NCI-H2107 (cell line): ENCODE measurements at places on chromosomes 6 and 20.

DNA sequence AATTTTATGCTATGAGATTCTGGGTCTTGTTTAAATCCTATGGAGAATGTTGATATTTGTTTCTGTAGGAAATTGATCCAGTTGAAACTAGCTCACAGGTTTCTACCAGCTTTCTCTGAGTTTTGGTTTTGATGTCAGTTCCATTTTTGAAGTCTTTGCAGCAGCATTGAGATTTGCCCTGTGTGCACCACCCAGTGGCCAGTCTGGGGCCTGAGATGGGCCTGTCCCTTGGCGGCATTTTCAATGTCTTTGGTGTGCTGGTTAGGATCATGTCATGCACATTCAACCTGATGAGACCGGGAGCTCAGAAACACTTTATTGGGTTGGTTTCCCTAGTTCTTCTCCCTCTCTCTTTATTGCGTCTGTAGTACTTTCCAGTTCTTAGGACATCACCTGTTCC is 395.2 kb upstream of the MAP3K7 start:
- no peak for DNase-seq

DNA sequence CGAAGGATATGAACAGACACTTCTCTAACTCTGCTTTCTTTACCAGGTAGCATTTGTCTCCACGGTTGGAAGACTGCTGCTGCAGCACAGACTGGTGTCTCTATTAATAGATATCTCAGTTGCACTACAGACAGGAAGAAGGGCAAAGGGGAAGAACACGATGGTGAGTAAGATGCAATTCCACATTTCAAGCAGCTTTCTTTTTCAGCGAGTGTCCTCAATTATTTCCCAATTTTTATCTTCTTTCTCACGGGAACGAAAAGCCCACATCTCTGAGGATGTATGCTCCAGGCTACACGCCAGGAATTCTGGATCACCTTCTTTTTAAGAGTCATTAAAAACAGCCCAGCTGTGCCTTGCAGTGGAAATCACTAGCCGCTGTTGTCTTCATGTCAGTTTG is 311.6 kb upstream of the ECI2 start:
- DNase-seq: no peak

DNA sequence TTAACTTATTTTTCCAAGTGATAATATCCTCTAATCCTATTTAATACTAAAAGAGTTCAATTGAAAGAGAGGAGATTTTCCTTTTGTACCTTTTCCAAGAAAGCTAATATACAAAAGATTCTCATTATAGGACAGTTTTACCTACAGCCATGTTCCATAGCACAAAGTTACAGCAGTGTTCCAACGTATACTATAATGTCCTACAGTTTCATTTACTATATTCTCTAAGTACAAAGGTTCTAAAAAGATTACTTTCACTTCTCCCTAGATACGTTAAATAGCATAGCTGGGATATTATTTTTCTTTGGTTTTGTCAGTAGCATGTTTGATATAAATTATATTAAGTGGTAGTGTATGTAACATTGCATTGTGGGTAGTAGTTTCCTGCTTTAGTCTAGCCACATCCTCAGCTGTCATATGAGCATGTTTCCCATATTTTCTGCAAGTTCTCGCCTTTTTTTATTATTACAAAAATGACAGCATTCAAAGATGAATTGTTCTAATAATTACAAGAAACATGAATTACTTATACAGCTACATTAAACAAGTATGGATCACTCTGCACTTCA is 4.4 kb upstream of the RUNX2 start:
- DNase-seq: no peak

- DNase-seq: no peak
Measured at GRCh38 chr6:45915780-45916468, 99.7 kb downstream of the CLIC5 start.

GRCh38 chr20:53977391-53977790 is 93.0 kb downstream of the BCAS1 start:
- no peak for DNase-seq

DNA sequence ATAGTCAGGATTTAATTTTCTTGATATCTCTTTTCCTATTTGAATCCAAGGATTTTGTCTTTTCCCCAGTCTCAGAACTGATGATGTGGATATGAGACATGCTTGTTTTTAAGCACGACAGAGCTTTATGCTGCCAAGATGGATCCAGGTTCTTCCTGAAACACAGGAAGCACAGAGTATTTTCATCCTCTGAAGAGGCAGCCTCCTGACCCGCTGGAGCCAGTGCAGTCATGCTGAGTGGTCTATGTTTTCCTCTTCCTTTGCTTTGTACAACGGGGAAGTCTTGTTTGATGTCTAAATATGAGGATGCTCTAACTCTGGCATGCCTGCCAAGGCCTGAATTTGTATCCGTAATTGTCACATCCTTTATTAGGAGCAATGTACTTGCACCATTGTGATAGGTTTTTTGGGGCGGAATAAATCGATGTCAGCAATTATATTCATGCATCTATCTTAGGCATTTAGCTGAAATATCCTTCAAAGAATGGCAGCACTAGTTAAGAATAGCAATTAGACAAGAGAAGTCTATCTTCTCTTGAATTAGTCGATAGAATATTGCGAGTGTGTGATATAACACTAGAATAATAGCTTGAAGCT is 407.1 kb upstream of the JAG1 start:
- no peak for DNase-seq

- no peak for DNase-seq
Measured at GRCh38 chr6:163533443-163533842, 118.9 kb downstream of the QKI start.

- DNase-seq: no peak
Measured at GRCh38 chr6:111604259-111605099, 1.2 kb downstream of the TRAF3IP2 start.

DNA sequence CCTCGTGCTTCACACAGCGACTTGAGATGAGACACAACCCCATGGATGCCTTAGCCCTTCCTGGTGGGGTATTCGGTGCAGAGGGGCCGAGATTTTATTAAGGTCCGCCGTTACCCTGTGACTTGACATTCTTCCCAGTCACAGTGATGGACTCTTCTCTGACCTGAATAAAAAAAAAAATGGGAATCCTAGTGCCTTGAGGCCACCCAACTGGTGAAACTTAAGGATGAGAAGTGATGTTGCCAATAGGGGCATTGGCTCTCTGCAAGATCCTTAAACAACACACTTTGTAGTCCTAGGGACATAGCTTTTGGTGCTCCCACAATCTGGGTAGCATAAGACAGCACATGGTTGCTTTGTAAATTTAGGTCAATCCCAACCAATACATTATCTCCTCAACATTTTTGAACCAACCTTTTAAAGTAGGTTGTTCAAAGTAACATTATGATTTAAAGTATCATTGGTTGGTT is 814 bp upstream of the ADNP start:
- DNase-seq: no peak

DNA sequence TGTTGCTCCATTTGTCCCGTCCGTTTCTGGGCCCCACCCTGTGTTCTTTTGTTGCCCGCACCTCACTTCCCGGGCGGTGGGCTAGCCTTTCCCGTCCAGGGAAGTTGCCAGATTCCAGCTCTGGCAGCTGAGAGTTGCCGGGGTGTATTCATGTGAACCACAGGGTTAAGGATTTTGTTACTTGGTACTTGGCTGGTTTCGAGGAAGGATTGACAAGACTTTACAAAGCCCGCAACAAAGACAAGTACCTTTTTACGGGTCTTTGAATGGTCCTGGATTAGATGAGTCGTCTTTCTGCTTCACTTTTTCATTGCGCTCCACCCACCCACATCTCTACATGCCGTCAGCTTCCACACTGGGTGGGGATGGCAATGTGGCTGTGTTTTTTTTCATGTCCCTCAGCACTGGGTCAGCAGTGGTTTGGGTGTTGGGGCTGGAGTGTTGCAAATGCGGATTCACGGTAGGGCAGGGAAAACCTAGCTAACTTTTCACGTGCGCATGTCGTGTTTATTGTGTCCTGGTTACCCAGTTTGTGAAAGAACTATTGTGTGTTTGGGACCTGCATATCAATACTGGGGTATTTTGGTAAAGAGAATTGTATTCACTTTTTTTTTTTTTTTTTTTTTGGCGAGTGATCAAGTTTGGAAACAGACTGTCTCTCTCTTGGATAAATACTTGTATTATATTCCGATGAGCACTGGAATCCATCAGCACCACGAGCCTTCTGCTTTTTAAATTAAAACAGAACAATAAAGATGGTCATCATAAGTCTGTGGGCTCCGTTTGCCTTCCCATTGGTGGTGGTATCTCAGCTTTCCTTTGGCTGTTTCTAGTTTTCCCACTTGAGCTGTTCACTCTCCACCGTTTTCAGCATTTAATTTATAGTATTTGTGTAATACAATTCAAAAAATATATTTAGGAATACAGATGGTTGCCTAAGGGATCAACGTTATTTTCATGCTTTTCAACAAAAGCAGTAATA is 1.2 kb downstream of the DUSP22 start:
- no peak for DNase-seq

GRCh38 chr6:145031001-145031400 is 704.3 kb downstream of the EPM2A start:
- no peak for DNase-seq

DNA sequence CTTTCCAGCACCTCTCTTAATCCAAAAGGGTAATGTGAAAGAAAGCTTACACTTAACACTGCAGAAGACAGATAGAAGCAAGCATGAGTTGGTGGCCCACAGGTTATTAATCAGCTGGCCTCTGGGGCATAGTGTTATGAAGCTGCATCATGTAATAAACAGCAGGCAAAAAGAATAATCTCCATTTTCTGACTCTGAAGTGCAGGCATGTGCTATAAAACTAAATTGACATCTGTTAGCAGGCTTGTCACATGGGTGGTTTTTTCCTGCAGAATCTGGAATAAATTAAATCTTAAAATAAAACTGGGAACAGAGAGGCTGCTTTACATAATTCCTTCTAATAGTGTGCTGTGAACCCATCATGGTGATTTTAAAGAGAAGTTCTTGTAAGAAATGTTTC is 73.3 kb downstream of the METTL24 start:
- no peak for DNase-seq

GRCh38 chr6:28000351-28001045 is 43.5 kb downstream of the OR2B6 start:
- DNase-seq: no peak

GRCh38 chr20:50320005-50320900 is 129.6 kb downstream of the CEBPB start:
- DNase-seq: no peak

DNA sequence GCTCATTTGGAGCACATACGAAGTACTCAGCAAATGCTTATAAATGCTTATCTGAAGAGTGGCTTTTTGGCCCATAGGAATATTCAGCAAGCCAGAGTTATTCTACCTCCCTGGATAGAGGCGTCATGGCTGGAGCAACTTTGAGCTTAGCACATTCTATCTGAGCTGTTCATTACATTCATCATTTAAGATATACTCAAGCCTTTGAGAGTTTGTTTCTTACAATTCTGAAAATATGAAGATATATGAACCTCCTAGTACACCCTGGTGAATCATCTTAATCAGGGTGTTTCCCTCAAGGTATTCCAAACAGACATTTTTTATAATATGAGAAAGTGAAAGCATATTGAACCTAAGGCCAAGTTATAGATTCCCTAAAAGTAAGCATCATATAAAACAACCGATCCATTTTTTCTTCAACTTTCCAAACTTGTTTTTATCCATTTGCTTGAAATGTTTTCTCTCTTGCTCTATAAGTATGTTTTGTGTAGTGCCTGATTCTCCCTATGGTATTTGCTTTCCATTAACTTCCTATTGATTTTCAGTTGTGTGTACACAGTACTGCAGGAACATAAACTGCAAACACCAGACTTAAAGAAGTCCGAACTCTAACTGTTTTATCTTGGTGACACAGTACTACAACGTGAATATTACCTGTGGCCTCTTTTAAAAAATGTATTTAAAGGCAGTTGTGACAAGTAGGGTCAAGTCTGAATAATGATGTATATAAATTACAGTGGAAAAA is 139.7 kb upstream of the PTPRK start:
- no peak for DNase-seq

DNA sequence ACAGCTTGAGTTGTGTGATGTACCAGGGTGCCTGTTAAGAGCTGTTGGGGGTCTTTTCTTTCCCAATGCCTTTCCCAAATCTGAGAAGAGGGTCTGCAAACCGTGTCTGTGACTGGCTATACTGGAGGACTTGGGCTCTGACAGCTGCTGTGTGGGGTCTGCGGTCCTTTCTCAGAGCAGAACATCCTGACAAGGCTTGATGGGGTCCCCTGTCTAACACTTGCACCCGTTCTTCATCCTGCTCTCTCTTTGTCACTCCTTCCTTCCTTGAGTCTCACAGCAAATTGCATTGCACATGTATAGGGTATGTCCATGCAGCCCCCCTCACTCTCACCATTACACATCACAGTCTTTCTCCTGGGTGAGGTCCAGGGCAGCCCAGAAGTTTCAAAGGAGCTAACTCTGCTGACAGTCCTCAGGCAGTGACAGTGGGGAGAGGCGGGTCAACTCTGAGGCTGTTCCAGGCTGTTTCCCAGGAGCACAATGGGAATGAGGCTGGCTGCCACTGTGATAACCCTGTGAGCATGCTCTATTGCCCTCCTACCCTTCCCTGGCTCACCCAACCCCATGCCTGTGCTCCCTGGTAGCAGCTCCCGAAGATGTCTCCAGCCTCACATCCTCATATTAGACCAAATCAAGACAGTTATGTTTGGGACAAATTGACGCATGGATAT is 163.2 kb upstream of the GGTLC1 start:
- DNase-seq: no peak

DNA sequence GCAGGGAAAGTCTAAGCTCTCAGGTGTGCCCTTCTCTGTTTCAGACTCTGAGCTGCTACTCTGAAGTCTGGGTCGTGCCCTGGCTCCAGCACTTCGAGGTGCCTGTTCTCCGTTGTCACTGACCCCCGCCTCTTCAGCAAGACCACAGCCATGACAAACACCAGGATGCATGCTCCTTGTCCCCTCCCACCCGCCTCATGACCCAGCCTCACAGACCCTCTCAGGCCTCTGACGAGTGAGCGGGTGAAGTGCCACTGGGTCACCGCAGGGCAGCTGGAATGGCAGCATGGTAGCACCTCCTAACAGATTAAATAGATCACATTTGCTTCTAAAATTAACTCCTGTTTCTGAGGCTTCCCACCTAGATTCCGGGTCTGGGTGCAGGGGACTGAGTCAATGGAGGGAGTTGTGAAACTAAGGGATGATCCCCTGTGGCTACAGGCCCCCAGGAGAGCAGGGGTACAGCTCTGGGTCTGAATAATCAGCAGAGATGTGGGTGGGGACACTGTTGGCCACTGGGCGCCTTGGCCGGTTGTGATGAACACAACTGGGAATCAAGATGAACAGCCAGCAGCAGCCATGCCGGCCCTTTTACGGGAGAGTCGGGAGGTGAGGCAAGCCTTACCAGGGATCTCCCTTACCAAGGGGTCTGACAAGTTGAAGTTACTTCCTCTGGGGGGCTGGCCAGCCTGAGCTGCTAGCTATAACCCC is 10.7 kb downstream of the CST7 start:
- no peak for DNase-seq

DNA sequence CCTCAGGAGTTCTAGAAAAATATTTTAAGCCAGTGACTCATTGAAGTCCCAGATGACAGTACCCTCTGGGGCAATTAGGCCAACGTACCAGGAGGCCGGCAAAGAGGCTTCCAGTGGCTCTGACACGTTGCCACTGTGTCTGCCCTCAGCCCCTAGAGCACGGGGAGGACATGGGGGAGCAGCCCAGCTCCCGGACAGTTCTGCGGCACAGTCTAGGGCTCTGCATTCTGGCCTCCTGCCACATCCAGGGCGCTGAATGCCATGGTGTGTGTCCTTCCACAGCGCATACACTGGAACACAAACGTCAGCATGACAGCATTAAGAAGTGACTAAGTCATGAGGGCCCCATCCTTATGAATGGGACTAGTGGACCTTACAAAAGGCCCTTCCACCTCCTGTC is 156.2 kb downstream of the RNASET2 start:
- no peak for DNase-seq
